ENCODE measurements at places on chromosomes 6 and 20. TPM values are rescaled to one million over a fixed set of nuclear protein-coding genes. Genes with fewer than 3 reads are reported as not detected.

DNA sequence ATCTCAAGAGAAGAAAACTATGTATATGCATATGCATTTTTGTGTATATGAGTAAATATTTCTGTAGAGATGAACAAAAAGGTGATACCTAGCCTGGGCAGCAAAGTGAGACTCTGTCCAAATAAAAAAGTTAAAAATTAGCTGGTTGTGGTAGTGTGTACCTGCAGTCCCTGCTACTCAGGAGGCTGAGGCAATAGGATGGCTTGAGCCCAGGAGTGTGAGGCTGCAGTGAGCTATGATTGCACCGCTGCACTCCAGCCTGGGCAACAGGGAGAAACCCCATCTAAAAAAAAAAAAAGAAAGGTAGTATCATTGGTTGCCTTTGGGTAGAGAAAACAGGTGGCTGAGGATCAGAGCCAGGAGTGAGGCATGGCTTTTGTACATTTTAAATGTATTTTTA lies 50.9 kb downstream of the KLHL31 start:
- peak; percentile 66 for DNase-seq

DNA sequence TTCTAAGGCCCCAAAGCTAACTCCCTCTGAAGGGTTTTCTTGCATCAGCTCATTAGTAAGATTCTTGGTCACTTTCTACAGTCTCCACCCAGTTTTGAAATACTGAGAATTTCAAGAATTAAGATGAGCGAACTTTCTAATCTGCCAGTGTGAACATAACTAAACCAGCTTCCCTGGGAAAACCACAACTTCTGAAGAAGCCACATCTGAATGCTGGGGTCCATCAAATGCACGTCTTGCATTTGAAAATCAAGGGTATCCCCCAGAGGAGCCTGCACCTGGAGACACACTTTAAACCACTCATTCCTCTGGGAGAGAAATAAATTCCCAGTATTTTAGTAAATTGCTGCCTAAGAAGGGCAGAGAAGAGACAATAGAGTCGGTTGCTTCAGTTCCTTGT lies 292.1 kb upstream of the CDH4 start:
- no peak for DNase-seq

GRCh38 chr6:167932468-167933276 lies 64.8 kb upstream of the KIF25 start:
- peak; percentile 88 for DNase-seq

Gene BTN1A1
- not detected for total RNA-seq

Gene MAP7
- 0.07 TPM for total RNA-seq

Gene SLC22A1
- total RNA-seq: 0.80 TPM

- DNase-seq: no peak
These were observed 70.6 kb upstream of the PMEPA1 start for GRCh38 chr20:57780398-57780797.

DNA sequence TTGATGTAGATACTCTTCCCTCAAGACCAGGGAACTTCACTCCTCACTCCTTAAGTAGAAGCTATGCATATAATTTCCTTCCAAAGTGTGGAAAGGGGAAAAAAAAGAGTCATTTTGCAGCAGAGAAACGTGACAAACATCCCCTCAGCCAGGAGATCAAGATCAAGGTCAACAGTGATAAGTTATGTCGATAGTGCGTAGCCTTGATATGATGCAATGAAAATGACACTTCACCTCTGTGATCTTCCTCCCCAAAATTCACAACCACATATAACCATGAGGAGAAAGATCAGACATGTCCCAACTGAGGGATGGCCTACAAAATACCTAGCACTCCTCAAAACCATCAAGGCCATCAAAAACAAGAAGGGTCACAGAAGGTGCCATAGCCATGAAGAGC lies 160.4 kb upstream of the MYLIP start:
- DNase-seq: no peak

Gene PTGIS
- total RNA-seq: not detected

Gene POLR1C
- 75.6 TPM for total RNA-seq

DNA sequence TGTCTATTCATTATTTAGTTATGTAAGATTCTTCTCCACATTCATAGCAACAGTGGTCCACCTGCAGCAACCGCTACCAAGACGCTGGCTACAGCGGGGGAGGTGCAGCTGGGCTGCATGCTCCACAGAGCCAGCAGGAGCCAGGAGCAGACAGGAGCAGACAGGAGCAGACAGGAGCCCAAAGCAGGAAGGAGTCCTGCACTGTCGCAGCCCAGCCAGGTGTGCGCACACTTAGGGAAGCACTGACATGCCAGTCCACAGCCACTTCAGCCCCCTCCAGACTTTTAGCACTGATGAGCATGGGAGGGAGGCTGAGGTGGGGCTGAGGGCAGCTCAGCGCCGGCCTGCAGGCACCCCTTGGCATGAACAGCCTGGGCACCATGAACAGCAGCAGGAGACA lies 19.6 kb downstream of the KIF16B start:
- no peak for DNase-seq

GRCh38 chr6:31304683-31305082 lies 32.8 kb upstream of the HLA-C start:
- no peak for DNase-seq

DNA sequence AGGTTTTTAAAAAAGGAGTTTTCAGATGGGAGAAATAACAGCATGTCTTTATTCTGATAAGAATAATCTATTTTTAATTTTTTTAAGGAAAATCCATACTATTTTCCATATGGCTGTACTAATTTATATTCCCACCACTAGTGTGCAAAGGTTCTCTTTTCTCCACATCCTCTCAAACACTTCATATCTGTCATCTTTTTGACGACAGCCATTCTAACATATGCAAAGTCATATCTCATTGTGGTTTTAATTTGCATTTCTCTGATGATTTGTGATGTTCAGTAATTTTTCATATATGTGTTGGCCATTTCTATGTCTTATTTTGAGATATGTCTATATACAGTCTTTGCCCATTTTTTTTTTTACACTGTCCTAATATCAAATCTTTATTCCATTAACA lies 280.6 kb upstream of the RUNX2 start:
- DNase-seq: no peak

Gene MLN
- total RNA-seq: not detected

DNA sequence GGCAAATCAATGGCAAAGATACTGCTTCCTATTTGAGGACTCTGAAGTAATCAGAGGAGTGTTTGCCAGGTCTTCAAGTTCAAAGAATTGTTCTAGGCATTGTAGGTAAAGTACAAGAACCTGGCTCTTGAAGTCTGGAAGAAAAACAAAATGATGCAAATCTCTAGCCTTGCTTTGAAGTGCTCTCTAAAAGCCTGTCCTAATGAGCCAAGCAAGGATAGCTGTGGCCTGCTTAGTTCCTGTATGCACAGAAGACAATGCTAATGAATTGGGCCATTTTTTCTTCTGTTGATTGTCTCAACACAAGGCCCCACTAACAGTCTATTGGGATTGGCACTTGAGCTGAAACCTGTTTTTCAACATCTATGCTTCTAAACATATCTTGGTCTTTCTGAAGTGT lies 165.0 kb upstream of the POU3F2 start:
- no peak for DNase-seq

Gene MYB
- 0.20 TPM for total RNA-seq

DNA sequence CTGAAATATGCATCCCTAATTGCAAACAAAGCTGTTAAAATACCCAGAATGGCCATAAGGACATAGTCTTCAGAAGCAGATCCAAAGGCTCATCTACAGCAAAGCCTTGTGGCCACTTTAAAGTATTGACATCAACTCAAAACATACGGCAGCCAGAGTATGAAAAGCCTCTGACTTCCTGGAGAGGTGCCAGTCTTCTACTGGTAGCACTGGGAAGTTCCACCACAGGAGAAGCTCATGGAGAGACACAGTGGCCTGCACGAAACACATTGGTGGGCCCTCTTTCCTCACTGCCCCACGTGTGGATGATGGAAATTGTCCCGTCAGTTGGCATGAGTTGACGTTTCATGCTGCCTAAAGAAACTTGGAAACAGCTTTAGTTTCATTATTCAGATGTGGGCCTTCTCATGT lies 202.6 kb upstream of the HEY2 start:
- DNase-seq: peak; percentile 57

GRCh38 chr6:151701911-151702562 lies 105.4 kb upstream of the ESR1 start:
- no peak for DNase-seq

DNA sequence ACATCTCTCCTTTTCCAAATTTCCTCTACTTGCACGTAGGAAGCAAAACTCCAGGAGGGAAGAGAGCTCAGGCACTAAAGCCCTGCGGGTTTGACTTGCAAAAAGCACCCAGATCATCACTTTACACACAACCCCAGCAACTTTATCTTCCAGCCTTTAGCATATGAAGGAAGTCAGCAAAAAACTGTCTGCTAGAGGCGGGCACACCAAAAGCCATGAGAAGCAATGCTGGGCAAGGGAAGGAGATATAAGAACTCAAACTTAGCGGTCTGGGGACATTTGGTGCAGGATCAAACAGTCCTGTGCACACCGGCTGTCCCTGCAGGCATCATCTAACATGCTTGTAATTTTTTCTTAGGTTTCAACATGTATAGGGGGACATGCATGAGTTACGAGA lies 113.3 kb downstream of the JPH2 start:
- no peak for DNase-seq

- DNase-seq: no peak
These were observed 618.6 kb upstream of the FLRT3 start for GRCh38 chr20:14956026-14956425.

GRCh38 chr20:45020236-45020886 lies 54.0 kb downstream of the STK4 start:
- peak; percentile 41 for DNase-seq

Gene RGS17
- not detected for total RNA-seq

GRCh38 chr20:59672576-59672975 lies 68.2 kb downstream of the PHACTR3 start:
- no peak for DNase-seq

- no peak for DNase-seq
These were observed 21.2 kb downstream of the RSPH3 start for GRCh38 chr6:158978757-158979156.

GRCh38 chr6:43013097-43013842 lies 476 bp downstream of the MEA1 start:
- DNase-seq: no peak

Gene OLIG3
- total RNA-seq: not detected

DNA sequence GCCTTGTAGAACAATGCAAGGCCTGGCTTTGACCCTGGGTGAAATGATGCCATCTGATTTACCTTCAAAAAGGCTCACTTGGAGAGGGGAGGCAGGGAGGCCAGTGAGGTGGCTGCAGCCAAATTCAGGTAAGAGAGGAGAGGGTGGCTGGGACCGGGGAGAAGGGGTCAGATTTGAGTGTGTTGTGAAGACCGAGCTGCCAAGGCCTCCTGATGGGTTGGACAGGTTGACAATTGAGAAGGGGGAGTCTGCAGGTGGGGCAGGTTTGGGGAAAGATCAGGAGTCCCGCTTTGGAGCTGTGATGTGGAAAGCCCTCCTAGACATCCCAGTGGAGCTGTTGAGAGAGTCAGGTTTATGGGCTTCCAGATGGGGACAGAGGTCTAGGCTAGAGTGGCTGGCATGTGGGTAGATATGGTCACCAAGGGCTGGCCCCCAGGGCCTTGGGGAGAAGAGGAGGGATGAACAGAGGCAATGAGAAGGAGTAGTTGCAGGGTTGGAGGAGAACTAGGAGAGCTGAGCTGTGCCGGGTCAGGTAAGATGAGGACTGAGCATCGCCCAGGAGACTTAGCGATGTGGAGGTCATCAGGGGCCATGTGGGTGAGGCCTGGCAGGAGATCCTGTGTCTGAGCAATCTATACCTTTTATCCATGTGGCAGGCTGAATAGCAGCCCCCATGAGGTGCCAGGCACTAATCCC lies 70.5 kb upstream of the TOX2 start:
- no peak for DNase-seq

Gene POPDC3
- total RNA-seq: 0.20 TPM
